ENCODE measurements at places on chromosomes 3 and 15.

GRCh38 chr15:63506537-63507035, 2.2 kb downstream of the USP3 start:
- DNase-seq = no peak

GRCh38 chr3:15512166-15512565, 9.3 kb downstream of the COLQ start:
- DNase-seq = peak; percentile 81

DNA sequence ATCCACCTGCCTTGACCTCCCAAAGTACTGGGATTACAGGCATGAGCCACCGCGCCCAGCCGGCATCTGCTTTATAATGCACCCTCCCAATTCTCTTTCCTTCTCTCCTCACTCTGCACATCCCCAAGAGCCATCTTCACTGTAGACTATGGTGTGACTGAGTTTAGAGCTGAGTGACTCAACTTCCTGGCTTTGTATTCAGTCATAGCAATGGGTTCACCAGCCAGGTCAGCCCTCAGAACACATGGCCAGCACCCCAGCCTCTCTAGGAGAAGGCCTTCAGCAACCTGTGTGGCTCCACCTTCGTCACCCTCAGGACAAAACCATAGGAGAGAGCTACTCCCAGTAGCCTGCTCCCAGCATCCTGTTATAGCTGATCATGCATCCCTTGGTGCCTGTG, 33.0 kb downstream of the ARID3B start:
- no peak for DNase-seq

GRCh38 chr3:146550743-146551510, 6.5 kb upstream of the PLSCR1 start:
- no peak for DNase-seq

DNA sequence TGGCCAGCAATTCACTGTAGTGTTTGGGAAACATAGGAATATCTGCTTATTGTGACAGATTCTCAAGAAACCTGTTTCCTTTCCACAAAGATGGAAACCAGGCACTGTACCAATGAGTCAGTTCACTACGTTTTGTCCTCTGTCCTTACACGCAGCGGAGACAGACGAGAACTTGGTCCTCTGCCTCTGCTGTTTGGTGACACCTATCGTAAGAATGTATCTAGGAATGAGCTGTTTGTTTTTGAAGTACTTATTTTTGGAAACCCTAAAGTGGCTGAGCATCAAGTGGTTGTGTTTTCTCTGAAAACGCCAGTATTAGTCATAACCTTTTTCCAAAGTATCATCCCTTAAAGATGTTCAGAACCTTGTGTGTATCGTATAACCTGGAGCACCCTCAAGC, 93.0 kb downstream of the PGPEP1L start:
- no peak for DNase-seq

- no peak for DNase-seq
Observed at GRCh38 chr3:29453284-29454001, 172.6 kb downstream of the RBMS3 start.

- no peak for DNase-seq
Observed at GRCh38 chr15:42032376-42033213, 11.8 kb upstream of the PLA2G4E start.

DNA sequence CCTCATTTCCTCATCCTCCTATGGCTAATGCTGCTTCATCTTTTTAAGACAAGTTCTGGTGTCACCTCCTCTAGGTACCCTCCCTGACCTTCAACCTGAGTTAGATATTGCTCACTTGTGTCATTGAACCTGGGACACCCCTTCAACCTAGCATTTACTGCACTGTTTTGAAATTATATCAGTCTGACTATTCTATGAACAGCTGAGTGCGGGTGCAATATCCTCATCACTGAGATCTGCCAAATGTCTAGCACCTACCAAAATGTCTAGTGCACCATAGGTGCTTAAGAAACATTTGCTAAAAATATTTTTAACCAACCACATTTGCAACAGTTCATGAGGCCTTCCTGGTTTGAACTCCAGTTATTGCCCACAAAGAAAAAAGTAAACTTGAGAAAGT, 34.5 kb downstream of the RETNLB start:
- no peak for DNase-seq

GRCh38 chr3:149701206-149701976, 43.6 kb upstream of the WWTR1 start:
- DNase-seq = no peak

GRCh38 chr3:56867671-56868070, 65.9 kb upstream of the ARHGEF3 start:
- no peak for DNase-seq

DNA sequence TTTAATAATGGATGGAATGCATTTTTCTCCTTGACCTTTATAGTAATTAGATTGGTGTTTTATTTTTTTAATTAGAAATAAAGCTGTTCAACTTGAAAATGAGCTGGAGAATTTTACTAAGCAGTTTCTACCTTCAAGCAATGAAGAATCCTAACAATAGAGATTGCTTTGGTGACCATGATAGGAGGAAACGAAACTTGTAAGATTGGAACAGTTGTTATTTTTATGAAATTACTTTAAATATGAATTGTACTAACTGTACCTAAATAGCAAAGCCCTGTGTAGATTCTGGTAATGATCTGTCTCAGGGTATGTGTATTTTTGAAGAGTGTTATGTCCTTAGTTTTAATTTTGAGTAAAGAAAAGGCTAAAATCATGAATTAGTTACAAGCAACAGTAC, 44.4 kb downstream of the MFN1 start:
- DNase-seq = no peak

- DNase-seq = no peak
Observed at GRCh38 chr15:89127054-89127702, 38.9 kb downstream of the ABHD2 start.

DNA sequence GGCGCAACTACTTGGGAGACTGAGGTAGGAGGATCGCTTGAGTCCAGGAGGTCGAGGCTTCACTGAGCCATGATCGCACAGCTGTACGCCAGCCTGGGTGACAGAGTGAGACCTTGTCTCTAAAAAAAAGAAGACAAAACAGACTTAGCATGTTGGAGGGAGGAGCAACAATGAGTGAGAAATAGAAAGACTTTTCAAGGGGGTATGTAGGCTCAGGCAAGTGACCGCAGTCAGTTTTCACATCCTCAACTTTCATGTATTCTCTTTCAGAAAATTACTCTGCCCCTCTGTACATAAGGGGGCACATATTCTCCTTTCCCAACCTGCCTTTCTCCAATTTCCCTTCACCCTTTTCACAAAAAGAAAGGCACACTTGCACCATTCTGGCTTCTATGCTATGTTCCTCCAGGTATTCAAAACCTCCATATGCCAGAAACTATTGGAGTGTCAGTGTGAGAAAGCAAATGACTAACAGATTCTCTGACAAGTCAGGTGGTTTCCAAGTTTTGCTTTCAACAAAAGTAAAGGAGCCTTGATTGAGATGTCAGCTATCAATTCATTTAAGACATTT, 7.6 kb downstream of the NSUN3 start:
- no peak for DNase-seq

DNA sequence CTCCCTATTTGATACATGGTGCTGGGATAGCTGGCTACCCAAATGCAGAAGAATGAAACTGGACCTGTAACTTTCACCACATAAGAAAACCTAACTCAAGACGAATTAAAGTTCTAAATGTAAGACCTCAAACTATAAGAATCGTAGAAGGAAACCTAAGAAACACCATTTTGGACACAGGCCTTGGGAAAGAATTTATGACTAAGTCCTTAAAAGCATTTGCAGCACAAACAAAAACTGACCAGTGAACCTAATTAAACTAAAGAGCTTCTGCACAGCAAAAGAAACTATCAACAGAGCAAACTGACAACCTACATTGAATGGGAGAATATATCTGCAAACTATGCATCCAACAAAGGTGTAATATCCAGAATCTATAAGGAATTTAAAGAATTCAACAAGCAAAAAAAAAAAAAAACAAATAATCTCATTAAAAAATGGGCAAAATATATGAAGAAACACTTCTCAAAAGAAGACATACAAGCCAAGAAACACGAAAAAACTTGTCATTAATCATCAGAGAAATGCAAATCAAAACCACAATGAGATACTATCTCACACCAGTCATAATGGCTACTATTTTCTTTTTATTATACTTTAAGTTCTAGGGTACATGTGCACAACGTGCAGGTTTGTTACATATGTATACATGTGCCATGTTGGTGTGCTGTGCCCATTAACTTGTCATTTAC, 37.0 kb downstream of the HDGFL3 start:
- no peak for DNase-seq

DNA sequence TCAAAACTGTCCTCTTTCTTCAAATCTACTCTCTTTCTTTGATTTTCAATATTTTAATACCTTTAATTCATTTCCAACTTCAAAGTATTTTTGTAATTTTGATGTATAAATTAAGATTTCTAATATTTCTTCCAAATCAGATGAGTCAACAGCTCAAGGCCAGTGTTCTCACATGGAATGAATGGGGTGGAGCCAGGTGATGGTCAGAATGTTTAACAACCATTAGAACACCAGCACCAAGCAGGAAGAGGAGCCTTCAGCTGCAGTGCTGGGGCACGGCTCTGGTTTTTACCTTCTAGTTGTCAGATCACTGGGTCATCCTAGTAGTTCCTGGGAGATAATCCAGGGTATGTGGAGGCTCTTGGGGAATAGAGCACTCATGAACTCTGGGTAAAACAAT, 494.5 kb upstream of the PDZRN3 start:
- peak; percentile 1 for DNase-seq

- no peak for DNase-seq
Observed at GRCh38 chr15:59892985-59893384, 111.1 kb upstream of the FOXB1 start.

DNA sequence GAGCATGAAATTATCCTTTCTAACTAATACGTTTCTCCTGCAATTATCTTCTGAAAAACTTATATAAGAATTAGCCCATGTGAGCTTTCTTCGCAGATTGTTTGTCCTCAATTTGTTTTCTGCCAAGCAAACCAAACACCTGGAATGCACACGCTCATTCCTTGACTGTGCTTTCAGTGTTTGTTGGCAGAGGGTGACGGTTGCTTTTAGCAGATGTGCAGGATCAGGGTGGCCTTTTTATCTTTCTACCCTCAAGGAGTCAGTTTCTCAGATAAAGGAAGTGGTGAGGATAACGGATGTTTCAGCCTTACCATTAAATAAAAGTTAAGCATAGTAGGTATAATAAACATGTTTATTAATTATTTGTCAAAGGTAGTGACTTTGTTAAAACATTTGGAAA, 15.2 kb downstream of the ARPP21 start:
- no peak for DNase-seq

DNA sequence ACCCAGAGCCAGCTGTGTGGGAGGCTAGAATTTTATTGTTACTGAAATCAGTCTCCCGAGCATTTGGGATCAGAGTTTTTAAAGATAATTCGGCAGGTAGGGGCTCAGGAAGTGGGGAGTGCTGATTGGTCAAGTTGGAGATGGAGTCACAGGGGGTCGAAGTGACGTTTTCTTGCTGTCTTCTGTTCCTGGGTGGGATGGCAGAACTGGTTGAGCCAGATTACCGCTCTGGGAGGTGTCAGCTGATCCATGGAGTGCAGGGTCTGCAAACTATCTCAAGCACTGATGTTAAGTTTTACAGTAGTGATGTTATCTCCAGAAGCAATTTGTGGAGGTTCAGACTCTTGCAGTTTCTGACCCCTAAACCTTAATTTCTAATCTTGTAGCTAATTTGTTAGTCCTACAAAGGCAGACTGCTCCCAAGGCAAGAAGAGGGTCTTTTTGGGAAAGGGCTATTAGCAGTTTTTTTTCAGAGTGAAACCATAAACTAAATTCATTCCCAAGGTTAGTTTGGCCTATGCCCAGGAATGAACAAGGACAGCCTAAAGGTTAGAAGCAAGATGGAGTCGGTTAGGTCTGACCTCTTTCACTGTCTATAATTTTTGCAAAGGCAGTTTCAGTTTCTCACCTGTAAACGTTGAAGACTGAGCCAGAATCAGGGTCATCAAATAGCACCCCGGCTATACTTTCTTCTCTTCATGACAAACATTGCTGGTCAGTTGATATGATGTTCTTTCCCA, 28.2 kb downstream of the FLNB start:
- DNase-seq = no peak

DNA sequence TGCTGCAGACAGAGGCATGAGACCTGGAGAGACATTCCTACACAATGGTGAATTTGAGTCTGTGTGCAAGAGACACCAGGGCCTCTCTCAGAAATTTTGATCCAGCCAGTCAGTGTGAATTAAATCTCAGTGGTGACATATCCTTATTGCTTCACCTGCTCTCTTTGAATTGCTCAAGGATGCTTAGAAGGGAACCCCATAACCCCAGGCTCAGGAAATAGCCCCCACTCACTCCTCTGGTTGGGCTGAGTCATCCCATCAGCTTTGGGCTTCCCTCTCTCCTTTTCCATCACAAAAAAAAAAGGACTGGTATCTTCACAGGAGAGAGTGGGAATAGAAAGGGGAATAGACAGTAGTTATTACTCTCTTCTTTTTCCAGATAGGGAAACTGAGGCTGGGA, 33.0 kb upstream of the LARS2 start:
- no peak for DNase-seq

DNA sequence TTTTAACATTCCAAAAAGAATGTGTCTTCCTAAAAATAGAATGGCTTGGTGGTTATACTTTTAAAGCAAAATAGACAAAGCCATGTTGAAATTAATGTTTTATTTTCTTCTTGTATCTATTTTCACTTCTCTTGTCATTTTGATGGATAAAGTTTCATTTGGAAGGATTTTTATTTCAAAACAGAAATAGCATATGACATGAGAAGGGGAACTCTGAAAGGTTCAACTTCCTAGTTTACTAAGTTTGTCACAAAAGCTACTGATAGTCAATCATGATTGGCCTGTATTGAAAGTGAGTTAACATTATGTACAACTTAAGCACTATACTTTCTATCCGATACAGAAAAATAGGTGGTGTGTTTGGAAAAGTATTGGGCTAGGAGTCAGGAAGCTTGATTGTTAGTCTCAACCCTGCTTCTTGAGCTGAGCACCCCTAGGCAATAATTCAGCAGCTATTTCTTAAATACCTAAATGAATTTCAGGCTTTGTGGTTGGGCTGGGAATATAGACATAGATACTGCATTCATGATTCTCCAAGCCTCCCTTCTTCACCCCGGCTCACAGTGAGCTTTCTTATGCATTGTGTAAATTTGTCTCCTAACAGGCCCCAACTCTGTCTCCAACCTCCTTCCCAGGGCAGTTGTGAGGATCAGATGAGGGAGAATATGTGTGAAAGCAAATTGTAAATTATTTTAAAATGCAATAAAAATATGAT, 46.9 kb upstream of the CSPG4 start:
- DNase-seq = no peak

DNA sequence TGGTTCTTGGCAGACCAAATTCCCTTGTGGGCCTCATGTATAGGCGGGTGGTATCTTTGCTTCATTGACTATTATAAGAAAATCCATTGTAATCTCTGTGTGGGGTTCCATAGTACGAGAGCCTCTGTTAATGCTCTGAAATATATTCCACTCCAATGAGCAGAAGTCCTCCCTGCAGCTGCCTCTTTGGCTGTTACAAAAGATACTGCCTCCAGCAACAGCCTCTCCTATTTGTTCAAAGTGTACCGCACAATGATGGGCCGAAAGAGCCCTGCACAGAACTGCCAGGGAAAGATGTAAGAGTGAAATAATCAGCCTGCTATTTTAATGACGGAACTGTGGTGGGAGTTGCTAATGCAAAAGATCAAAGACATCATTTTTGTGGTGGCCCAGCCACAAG, 48.9 kb downstream of the GRK7 start:
- no peak for DNase-seq

Measured in NCI-H774 (cell line).